ENCODE measurements at places on chromosomes 12 and 14. TPM values are rescaled to one million over a fixed set of nuclear protein-coding genes. Genes with fewer than 3 reads are reported as not detected.

Gene DNAJC22
- not detected for total RNA-seq

Gene NR2C1
- 76.4 TPM for total RNA-seq

DNA sequence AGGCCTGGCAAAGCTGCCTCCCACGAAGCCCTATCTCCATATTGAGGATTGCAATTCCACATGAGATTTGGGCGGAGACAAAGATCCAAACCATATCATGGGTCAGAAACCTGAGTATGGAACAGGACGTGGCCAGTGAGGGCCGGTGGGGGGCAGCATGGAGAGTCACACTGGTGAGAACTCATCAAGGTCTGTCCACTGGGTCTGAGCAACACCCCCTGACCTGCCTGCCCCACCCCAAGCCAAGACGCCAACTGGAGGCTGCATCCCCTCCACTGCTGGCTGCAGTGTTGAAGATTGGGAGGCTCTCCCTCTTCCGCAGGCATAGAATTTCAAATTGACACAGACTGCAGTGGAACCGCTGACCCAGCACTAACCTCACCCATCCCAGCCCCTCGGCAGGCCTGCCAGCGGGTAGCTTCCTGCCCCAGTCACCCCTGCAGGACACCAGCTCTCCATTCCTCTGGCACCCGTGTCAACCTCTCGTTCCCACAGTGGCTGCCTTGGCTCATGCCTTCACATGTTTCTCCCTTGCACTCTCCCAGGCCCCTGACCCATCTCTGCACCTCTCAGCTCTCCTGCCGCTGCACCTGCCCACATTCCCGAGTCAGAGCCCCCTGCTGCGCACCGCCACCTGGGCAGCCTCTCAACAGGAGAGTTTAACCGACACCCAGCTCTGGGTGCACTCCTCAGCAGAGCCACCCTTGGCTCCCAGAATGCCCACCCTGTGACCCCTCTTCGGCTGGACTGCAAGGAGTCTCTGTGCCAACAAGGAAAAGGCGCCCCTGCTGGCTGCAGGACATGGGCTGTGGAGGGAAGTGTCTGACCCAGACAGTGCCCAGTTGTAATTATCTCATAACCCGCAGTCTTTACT lies 45.2 kb upstream of the PPP2R5C start:
- no peaks in the 10 kb centered on the region for H3K36me3 ChIP-seq
- no peak overlapping the region for H3K27ac ChIP-seq
- no peaks in the 10 kb centered on the region for H3K27me3 ChIP-seq
- DNase-seq: no peak
- H3K4me3 ChIP-seq: no peak overlapping the region

- H3K4me1 ChIP-seq: no peaks in the 10 kb centered on the region
- no peak overlapping the region for H3K4me3 ChIP-seq
- H3K27me3 ChIP-seq: no peaks in the 10 kb centered on the region
- H3K27ac ChIP-seq: no peak overlapping the region
- no peak for DNase-seq
These were observed 86.2 kb upstream of the CSRP2 start for GRCh38 chr12:76964784-76965571.

DNA sequence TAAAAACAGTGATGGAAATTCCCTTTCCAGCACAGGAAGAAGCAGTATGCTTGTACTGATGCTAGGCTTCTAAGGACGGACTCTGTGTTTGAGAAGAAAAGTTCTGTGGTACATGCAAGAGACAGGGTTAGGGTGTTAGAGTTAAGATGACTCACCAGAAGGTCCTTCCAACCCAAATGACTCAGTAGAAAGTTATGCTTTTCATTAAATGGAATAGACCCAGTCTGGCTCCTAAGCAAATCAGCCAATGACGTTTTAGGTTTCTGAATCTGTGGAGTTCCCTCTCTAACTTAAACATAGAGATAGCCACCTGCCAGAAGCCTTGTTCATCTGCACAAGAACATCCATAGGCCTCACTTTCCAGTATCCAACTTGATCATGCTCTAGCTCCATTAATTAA lies 5.7 kb downstream of the PTHLH start:
- peaks cover 20% of the 10 kb centered on the region for H3K27me3 ChIP-seq
- H3K4me1 ChIP-seq: peaks cover 41% of the 10 kb centered on the region
- no peak overlapping the region for H3K27ac ChIP-seq

Data from stomach (tissue), 19 donors.